IMR-90 (cell line): ENCODE measurements at places on chromosomes 5 and 9.

DNA sequence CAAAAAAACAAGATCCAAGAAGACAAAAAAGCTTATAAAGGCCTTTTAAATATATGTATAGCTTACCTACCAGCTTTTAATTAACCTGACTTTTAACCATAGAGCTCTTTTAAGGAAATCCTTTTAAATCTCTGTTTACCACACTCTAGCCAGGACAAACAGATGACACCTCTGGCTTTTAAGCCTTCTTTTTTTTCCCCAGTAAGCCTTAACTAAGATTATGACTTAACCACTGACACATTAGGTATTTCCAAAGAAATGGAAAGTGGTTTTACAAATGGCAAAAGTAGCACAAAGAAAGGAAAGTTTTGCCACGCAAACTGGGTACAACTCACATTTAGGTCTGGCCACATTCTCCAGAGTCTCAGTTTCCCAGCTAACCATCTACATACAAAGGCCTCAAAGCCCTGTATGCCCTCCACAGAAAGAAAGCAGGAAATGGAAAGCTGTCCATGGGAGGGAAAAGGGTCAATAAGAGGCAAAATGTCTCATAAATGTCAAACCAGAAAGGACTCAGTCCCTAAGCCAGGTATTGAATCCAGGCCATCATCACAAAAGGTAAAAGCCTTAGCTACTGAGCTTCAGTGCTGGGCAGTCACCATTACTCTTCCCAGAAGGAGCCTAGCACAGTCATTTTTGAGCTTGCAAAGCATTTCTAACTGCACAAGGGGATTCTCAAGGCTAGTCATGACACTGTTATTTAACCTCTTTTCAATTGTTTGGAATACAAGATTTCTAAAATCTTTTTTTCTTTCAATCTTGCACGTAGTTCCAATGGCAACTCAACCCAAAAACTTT, 19.7 kb downstream of the TMEM161B start:
- no peaks in the 10 kb centered on the region for H3K4me1 ChIP-seq
- H3K27ac ChIP-seq: no peak overlapping the region
- no peaks in the 10 kb centered on the region for H3K27me3 ChIP-seq
- H3K4me3 ChIP-seq: no peak overlapping the region

- peaks cover 5% of the 10 kb centered on the region; the same call in 1 of the 2 replicates for H3K4me1 ChIP-seq
- H3K27me3 ChIP-seq: peaks cover 28% of the 10 kb centered on the region
- no peaks in the 10 kb centered on the region for H3K36me3 ChIP-seq
- no peak for DNase-seq
- H3K27ac ChIP-seq: no peak overlapping the region
- no peak overlapping the region for H3K4me3 ChIP-seq
Measured at GRCh38 chr5:178074266-178074952, 38.9 kb upstream of the N4BP3 start.

DNA sequence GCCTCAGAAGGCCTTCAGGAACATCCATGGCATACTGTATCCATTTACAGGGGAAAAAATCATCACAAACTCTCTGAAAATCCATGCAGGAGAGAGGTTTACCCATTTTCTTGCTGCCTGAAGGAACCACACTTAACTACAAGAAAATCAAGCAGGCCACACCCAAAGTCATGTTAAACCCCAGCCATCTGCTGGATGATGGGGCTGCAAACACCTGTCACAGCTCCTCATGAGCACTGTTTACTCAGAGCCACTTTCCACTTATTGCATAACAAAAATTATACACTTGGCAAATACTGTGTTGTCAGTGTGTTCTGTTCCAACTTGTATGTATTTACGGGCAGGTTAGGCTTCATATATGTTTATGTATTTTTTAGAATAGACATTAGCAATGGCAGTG, 35.8 kb downstream of the PPIC start:
- no peaks in the 10 kb centered on the region for H3K36me3 ChIP-seq
- no peaks in the 10 kb centered on the region for H3K4me1 ChIP-seq
- H3K27me3 ChIP-seq: no peaks in the 10 kb centered on the region

- H3K27ac ChIP-seq: no peak overlapping the region
- no peak overlapping the region for H3K4me3 ChIP-seq
- H3K4me1 ChIP-seq: peaks cover 11% of the 10 kb centered on the region
Measured at GRCh38 chr5:111859031-111859430, 102.0 kb upstream of the NREP start.

GRCh38 chr5:172199446-172199845, 5.5 kb downstream of the EFCAB9 start:
- no peak overlapping the region for H3K27ac ChIP-seq
- H3K36me3 ChIP-seq: no peaks in the 10 kb centered on the region
- H3K4me1 ChIP-seq: no peaks in the 10 kb centered on the region

- peak overlapping the region; percentile 71 for H3K27ac ChIP-seq
- no peak for DNase-seq
- H3K36me3 ChIP-seq: 0 out of 2 replicates have a peak, but pooled peaks cover 2% of the 10 kb centered on the region
Measured at GRCh38 chr5:43063721-43064171, 23.6 kb upstream of the ANXA2R start.

- no peaks in the 10 kb centered on the region for H3K27me3 ChIP-seq
- DNase-seq: no peak
Measured at GRCh38 chr9:83675466-83675865, 32.3 kb downstream of the UBQLN1 start.

DNA sequence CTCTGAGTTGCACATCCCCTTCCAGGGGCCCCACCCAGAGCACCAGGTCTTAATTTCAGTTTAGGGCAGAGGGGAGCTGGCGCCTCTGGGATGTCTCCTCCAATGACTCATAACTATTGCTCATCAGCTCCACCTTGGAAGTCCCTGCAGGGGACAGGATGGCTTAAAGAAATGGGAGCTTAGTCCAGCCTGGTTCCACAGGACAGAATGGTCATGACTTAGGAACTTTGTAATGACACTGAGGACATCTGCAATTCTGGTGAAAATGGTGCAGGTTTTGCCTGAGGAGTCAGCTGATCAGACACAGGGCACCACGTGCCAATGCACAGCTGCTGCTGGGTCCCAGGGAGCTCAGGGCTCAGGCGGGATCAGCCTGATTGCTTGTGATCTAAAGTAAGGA, 16.4 kb upstream of the PPP1R26 start:
- H3K4me1 ChIP-seq: peaks cover 3% of the 10 kb centered on the region
- H3K4me3 ChIP-seq: no peak overlapping the region
- peak; percentile 54 for DNase-seq
- no peaks in the 10 kb centered on the region for H3K36me3 ChIP-seq
- no peak overlapping the region for H3K27ac ChIP-seq

- no peaks in the 10 kb centered on the region for H3K4me1 ChIP-seq
- H3K27ac ChIP-seq: no peak overlapping the region
- no peak for DNase-seq
- H3K36me3 ChIP-seq: no peaks in the 10 kb centered on the region
- H3K27me3 ChIP-seq: no peaks in the 10 kb centered on the region
Measured at GRCh38 chr5:112117551-112117950, 301.5 kb downstream of the EPB41L4A start.

DNA sequence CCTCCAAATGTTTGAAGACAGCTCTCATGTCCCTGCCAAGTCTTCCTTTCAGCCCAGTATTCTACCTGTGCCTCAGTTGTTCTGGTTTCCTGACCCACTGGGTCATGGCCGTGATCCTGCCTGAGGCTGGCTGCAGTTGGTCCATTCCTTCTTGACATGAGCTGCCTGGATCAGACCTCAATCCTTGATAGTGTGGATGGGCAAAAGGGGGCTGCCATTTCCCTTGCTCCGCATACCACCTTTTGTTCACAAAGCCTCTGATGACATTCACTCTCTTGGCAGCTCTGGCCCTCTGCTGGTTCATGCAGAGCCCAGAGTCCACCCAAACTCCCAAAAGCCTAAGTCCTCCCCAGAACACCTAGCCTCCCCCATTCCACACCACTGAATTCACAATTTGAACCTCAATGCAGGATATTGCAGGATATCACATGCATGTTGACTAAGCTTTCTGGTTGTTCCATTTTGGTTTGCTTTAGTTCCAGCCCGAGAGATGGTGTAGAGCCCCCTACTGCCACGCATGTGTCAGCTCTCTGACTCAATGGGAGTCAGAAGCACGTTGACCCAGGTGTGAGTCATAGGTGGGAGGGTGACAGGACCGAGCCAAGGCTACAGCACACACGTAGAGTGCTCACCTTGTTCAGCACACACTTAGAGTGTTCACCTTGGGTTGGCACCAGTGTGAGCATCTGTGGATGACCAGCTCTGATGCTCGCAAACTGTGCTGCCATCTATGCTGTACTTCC, 137.2 kb downstream of the MTX3 start:
- H3K27ac ChIP-seq: no peak overlapping the region
- H3K27me3 ChIP-seq: peaks cover 4% of the 10 kb centered on the region
- H3K36me3 ChIP-seq: no peaks in the 10 kb centered on the region
- H3K4me3 ChIP-seq: no peak overlapping the region

DNA sequence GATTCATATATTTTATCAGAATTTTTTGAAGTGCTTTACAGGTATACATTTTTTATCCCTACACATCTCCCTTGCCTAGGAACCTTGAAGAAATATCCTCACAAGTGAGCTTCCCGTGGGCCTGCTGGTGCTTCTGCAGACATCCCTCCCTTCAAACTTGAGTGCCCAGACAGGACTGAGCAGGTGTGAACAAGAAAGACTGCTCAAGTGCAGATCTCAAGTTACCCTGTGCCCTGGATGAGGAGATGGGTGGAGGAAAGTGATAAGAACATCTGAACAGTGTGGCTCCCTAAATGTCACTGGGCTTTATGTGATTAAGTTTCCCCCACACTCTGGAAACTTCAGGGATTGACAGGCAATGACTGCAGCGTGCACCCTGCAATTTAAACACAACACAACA, 209.8 kb downstream of the TLE1 start:
- DNase-seq: no peak
- no peak overlapping the region for H3K4me3 ChIP-seq
- H3K27me3 ChIP-seq: no peaks in the 10 kb centered on the region
- peaks cover 3% of the 10 kb centered on the region; the same call in 1 of the 2 replicates for H3K4me1 ChIP-seq
- H3K27ac ChIP-seq: no peak overlapping the region

DNA sequence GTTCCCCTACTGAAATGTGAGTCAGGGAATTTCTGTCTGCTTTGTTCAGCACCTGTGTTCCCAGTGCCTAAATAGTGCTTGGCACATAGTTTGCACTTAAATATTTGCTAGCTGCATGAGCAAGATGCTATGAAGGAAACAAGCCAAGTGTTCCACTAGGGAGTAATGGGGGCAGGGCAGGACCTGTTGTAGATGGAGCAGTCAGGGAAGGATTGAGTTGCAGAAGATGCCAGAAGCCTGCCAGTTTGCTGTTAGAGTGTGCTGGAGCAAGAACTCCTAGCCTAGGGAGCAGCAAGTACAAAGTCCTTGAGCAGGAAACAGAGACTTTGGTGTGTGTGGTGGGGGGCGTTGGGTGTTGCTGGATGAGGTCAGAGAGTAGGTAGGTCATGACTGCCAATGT, 87.5 kb downstream of the DAB2IP start:
- DNase-seq: peak; percentile 61
- H3K27me3 ChIP-seq: no peaks in the 10 kb centered on the region
- H3K36me3 ChIP-seq: no peaks in the 10 kb centered on the region
- no peak overlapping the region for H3K4me3 ChIP-seq
- peaks cover 42% of the 10 kb centered on the region for H3K4me1 ChIP-seq

GRCh38 chr5:88602584-88602983, 280.4 kb downstream of the MEF2C start:
- H3K36me3 ChIP-seq: no peaks in the 10 kb centered on the region
- DNase-seq: no peak
- H3K27me3 ChIP-seq: no peaks in the 10 kb centered on the region
- no peak overlapping the region for H3K4me3 ChIP-seq

- peak; percentile 45 for DNase-seq
- H3K27ac ChIP-seq: no peak overlapping the region
- H3K27me3 ChIP-seq: no peaks in the 10 kb centered on the region
- no peak overlapping the region for H3K4me3 ChIP-seq
- no peaks in the 10 kb centered on the region for H3K36me3 ChIP-seq
Measured at GRCh38 chr5:137621861-137622823, 113.7 kb downstream of the KLHL3 start.

GRCh38 chr9:70405808-70406433, 8.5 kb downstream of the KLF9 start:
- no peaks in the 10 kb centered on the region for H3K27me3 ChIP-seq
- H3K4me1 ChIP-seq: peaks cover 34% of the 10 kb centered on the region
- 0 out of 2 replicates have a peak, but pooled peaks cover 3% of the 10 kb centered on the region for H3K36me3 ChIP-seq
- H3K4me3 ChIP-seq: no peak overlapping the region
- no peak for DNase-seq

GRCh38 chr9:127778280-127779135, at the start of gene SH2D3C:
SH2D3C (minus strand) TSS chr9:127778666; CDS start chr9:127778627, 39 bp downstream.
- H3K4me1 ChIP-seq: no peaks in the 10 kb centered on the region
- H3K36me3 ChIP-seq: no peaks in the 10 kb centered on the region
- no peak within 1 kb of the TSS for H3K27ac ChIP-seq
- DNase-seq: no peak
- H3K4me3 ChIP-seq: no peak within 1 kb of the TSS

DNA sequence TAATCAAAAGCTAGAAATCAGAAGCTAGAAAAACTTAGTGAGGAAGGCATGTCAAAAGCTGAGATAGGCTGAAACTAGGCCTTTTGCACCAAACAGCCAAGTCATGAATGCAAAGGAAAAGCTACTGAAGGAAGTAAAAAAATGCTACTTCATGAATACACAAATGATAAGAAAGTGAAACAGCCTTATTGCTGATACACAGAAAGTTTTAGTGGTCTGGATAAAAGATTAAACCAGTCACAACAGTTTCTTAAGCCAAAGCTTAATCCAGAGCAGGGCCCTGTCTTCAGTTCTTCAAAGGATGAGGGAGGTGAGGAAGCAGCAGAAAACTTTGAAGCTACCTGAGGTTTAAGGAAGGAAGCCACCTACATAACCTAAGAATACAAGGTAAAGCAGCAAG, 102.5 kb upstream of the SH3GL2 start:
- no peak overlapping the region for H3K27ac ChIP-seq
- DNase-seq: no peak
- H3K4me1 ChIP-seq: no peaks in the 10 kb centered on the region
- H3K36me3 ChIP-seq: no peaks in the 10 kb centered on the region

GRCh38 chr9:94993160-94993820, 266.8 kb downstream of the AOPEP start:
- no peaks in the 10 kb centered on the region for H3K36me3 ChIP-seq
- H3K27me3 ChIP-seq: no peaks in the 10 kb centered on the region
- DNase-seq: no peak
- peaks cover 14% of the 10 kb centered on the region for H3K4me1 ChIP-seq
- H3K4me3 ChIP-seq: no peak overlapping the region

DNA sequence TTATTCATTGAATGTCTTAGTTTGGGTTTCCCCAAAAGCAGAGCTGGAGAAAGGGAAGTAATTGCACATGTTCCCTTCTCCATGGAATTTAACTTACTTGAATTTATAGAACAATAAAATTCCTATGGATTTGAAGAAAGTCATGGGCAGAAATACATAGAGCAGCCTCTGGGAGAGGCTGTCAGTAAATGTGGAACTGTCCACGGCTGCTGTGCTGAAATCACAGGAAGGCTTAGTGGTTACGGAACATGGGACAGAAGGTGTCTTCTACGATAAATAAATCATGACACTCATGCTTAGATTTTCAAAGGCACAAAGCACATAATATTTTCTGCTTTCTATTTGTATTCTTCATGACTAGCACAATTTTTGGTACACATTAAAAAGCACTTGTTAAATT, 440.6 kb upstream of the IZUMO3 start:
- no peak overlapping the region for H3K4me3 ChIP-seq
- H3K27me3 ChIP-seq: no peaks in the 10 kb centered on the region
- H3K36me3 ChIP-seq: no peaks in the 10 kb centered on the region
- no peak for DNase-seq
- H3K27ac ChIP-seq: no peak overlapping the region
